Panc1 (cell line): ENCODE measurements at places on chromosomes 2 and 18. TPM values are rescaled to one million over a fixed set of nuclear protein-coding genes. Genes with fewer than 3 reads are reported as not detected.

- no peak overlapping the region for H3K4me3 ChIP-seq
- H3K27ac ChIP-seq = no peak overlapping the region
- H3K27me3 ChIP-seq = no peaks in the 10 kb centered on the region
Measured at GRCh38 chr2:122451697-122452096, 696.2 kb downstream of the TSN start.

CEP192 gene
- 27.2 TPM for total RNA-seq

RBM43 gene
- total RNA-seq = 3.7 TPM

PAX8 gene
- total RNA-seq = 0.15 TPM
